ENCODE measurements at places on chromosomes 6 and 20. TPM values are rescaled to one million over a fixed set of nuclear protein-coding genes. Genes with fewer than 3 reads are reported as not detected.

GRCh38 chr6:28944412-28944865 lies 20.7 kb upstream of the TRIM27 start:
- DNase-seq: no peak
- no peaks in the 10 kb centered on the region for H3K36me3 ChIP-seq
- H3K4me3 ChIP-seq: peak overlapping the region; percentile 86

The PRR18 gene
- not detected for total RNA-seq

DNA sequence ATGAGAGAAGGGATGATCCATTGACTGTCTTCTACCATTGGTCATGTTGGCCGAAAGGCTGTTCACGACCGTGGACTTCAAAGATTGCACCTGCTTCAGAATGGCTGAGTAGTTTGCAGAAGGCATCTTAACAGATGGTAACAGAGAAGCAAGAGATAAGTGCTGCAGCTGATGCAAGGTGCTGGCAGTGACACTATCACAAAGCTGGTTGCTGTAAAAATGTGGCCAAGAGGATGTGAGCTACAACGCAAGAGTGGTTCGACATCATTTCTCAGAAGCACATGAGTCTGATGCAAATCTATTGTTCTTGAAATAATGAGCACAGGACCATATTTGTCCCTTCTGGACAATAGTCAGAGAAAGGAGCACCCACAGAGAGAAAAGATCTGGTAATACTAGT lies 27.0 kb upstream of the ANKEF1 start:
- H3K27me3 ChIP-seq: no peaks in the 10 kb centered on the region
- no peak overlapping the region for H3K4me3 ChIP-seq
- H3K4me1 ChIP-seq: no peaks in the 10 kb centered on the region

GRCh38 chr6:4346659-4347333 lies 211.4 kb upstream of the ECI2 start:
- no peaks in the 10 kb centered on the region for H3K27me3 ChIP-seq
- no peak for DNase-seq
- H3K36me3 ChIP-seq: no peaks in the 10 kb centered on the region
- H3K4me1 ChIP-seq: no peaks in the 10 kb centered on the region

DNA sequence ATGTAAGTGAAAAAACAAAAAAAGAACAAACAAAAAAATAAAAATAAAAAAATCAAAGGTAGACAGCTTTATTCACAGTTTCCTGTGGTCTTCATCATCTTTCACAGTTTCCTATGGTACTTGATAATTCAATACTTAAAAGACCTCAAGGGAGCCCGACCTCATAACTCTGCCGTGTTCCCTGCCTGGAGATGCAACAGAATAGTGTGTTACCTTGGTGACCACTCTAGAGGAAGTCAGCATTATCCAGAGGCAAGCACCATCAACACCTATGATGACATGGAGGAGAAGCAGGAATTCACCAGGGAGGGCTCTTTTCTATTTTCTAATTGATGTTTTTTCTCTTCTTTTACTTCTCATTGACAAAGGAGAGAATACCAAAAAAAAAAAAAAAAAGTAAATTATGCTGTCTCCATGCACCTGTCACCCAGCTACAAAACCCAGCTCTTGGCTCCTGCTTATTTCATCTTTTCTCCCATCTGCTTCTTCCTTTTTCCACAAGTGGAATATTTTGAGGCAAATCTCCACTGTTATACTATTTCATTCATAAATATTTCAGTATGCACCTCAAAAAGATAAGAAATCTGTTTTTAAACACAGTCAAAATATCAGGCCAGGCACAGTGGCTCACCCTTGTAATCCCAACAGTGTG lies 95.8 kb upstream of the STXBP5 start:
- DNase-seq: no peak
- no peaks in the 10 kb centered on the region for H3K36me3 ChIP-seq
- no peak overlapping the region for H3K4me3 ChIP-seq

DNA sequence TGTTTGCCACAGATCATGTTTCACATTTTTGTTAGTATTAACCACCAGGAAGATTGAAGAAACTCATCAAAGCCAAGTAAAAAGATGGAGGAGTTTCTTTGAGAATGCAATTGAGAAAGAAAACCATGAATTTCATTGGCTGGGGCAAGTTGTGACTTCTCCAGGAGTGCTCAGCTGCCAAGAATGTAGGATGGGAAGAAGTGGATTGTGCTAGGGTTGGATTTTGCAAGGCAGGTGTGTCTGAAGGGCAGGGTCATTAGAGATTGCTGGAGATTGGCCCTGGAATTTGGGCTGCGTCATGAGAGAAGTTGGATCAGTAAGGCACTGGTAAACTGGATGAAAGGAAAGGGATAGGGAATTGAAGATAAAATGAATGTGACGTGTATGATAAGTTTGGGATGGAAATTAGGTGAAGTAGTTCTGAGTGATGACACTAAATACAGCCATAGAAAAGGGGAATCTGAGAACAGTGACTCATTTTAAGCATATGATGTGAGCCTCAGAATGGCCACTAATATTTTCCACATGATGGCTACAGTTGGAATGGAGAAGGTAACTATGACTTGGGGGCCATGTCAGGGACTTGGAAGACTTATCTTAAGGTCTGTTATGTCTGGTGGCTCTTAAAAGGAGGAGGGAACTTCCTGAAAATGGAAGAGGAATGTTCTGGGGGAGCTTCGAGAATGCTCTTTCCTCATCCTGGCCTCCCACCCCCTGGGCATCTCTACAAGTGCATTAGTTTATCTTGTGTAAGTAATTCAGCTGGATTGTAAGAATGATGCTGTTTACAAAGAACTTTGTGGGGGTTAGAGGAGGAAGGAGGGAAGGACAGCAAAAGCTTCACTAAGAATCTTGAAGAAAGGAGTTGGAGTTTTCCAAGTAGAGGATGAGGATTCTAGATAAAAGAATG lies 27.8 kb upstream of the ERVFRD-1 start:
- H3K27ac ChIP-seq: no peak overlapping the region
- no peaks in the 10 kb centered on the region for H3K4me1 ChIP-seq
- H3K27me3 ChIP-seq: no peaks in the 10 kb centered on the region
- no peak for DNase-seq
- H3K36me3 ChIP-seq: peaks cover 8% of the 10 kb centered on the region
- no peak overlapping the region for H3K4me3 ChIP-seq

GRCh38 chr6:88982720-88983119 lies 19.3 kb upstream of the RNGTT start:
- no peaks in the 10 kb centered on the region for H3K27me3 ChIP-seq
- H3K36me3 ChIP-seq: no peaks in the 10 kb centered on the region
- peak; percentile 77 for DNase-seq
- H3K4me3 ChIP-seq: peak overlapping the region; percentile 42
- peaks cover 8% of the 10 kb centered on the region for H3K4me1 ChIP-seq
